ENCODE measurements at places on chromosomes 16 and 17.

- DNase-seq, result no peak
These were observed 10.8 kb downstream of the PRSS54 start for GRCh38 chr16:58284031-58284430.

GRCh38 chr17:9974448-9975381, 69.6 kb upstream of the RCVRN start:
- DNase-seq, result no peak

- DNase-seq, result no peak
These were observed 930 bp downstream of the CHMP1A start for GRCh38 chr16:89656435-89657121.

DNA sequence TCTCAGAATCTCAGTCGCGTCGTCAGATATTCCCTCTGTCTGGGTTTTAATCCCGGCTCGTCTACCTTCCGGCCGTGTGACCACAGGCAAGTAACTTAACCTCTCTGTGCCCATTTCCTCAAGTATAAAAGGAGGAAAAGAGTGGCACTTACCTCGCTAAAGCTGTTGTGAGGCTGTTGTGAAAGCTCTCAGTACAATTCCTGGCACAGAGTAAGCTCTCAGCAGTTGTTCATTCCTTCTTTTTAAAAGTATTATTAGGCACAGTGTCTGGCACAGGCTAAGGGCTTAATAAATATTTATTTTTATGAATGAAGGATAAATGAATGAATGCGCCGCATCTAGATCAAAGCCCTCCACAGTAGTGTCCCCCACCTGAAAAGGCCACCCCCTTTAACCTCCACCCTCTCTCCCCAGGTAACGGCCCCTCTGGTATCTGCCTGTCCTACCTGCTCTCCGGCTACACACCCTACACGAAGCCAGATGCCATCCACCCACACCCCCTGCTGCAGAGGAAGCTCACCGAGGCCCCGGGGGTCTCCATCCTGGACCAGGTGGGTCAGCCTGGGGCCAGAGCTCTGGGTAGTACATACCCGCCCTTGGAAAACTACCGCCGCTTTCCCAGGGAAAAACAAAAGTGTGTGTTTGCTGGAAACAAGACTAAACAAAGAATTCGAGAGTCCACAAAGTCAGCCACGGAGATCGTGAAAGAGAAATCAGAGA, 6.0 kb downstream of the OSGIN1 start:
- DNase-seq, result no peak

DNA sequence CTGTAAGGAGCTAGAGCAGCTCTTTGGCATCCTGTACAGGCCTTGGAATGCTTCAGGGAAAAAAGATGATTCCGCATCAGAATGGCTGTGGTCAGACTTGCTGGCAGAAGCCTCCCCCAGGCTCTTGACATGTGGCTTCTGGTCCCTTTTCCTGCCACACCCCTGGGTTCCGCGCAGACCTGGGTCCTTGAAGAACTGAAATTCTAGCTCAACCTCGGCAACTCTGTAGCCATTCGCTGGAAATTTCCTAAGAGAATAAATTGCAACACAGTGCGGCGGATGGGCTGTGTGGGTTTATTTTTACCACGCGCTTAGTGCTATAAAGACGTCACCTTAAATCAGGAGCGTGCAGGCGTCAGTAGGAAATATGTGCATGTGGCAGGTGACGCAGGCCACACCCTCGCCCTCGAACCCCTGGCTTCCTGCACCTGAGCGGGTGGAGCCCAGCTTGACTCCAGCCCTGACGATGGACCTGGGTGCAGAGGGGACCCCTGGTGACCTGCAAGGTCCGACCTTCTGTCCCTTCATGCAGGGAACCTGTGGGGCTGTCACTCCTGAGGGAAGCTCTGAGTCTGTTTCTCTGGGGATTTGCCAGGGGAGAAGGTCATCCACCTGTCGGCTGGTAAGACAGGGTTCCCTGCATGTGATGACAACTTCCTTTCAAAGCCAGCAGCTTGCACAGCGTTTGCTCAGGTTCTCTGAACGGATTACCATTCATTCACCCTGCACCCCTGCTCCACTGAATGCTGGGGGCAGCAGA, 46.3 kb downstream of the METRNL start:
- no peak for DNase-seq

DNA sequence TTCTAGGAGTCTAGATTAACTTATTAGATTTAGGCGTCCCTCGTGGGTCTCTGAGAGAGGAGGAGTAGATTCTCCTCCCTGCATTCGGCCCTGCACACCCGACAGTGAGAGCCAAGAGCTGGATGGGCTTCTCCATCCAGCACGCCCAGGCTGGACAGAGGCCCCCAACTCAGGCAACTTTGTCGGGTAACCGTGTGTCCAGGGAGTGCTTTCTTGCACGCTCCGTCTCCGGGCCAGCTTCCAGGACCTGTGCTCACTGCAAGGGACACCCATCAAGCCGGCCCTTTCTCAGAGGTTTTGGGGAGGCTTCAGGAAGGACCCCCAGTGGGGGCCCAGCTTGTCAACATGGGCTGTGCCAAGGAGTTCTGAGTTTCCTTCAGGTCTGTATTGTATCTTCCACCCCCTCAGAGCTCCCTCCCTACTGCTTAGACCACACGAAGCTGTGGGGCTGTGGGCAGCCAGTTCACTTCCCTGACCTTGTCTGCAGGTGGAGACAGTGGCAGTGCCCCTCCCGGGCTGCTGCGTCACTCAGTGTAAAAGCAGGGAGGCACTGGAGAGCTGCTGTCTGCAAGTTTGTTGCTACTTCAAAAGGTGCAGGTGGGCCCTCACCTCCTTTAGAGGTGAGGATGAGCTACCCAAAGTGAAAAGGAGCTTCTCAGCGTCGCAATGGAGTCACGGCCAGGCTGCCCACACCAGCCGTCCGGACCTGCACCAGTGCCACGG, 24.0 kb upstream of the C16orf78 start:
- DNase-seq, result no peak

GRCh38 chr16:75566040-75566757, at the start of gene GABARAPL2:
Gene GABARAPL2, plus strand, starts transcription at chr16:75566379. Its CDS starts 108 bp downstream, at chr16:75566487.
- DNase-seq, result peak; percentile 84

GRCh38 chr17:78886954-78887353, 16.0 kb downstream of the CEP295NL start:
- no peak for DNase-seq

GRCh38 chr17:46028374-46028773, 29.3 kb downstream of the STH start:
- DNase-seq, result no peak

GRCh38 chr17:79944251-79944812, 91.3 kb downstream of the TBC1D16 start:
- DNase-seq, result no peak

DNA sequence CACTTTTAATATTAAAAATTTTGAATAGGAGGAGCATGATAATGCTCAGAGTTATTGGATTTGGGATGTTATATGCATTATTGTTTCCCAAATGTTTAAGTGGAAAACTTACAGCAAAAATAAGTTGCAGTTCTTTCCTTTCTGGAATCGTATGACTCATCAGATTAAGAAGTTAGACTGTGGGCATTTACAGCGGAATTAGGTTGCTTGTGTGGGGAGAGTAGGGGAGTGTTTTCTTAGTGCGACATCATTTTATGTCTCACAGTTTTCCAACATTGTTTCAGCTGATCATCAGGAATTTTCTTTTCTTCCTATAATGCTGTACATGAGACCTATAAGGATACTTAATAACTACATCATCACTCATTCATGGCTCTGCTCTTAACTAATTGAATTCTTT, 1631.8 kb downstream of the CDH8 start:
- no peak for DNase-seq

- no peak for DNase-seq
These were observed 1.2 kb downstream of the UBALD2 start for GRCh38 chr17:76266244-76266938.

GRCh38 chr17:10792151-10792550, 11.7 kb downstream of the TMEM238L start:
- DNase-seq, result no peak

- no peak for DNase-seq
These were observed 16.3 kb downstream of the CAVIN1 start for GRCh38 chr17:42406615-42407288.

- DNase-seq, result no peak
These were observed 59.1 kb downstream of the GRIN2A start for GRCh38 chr16:10123141-10123540.

DNA sequence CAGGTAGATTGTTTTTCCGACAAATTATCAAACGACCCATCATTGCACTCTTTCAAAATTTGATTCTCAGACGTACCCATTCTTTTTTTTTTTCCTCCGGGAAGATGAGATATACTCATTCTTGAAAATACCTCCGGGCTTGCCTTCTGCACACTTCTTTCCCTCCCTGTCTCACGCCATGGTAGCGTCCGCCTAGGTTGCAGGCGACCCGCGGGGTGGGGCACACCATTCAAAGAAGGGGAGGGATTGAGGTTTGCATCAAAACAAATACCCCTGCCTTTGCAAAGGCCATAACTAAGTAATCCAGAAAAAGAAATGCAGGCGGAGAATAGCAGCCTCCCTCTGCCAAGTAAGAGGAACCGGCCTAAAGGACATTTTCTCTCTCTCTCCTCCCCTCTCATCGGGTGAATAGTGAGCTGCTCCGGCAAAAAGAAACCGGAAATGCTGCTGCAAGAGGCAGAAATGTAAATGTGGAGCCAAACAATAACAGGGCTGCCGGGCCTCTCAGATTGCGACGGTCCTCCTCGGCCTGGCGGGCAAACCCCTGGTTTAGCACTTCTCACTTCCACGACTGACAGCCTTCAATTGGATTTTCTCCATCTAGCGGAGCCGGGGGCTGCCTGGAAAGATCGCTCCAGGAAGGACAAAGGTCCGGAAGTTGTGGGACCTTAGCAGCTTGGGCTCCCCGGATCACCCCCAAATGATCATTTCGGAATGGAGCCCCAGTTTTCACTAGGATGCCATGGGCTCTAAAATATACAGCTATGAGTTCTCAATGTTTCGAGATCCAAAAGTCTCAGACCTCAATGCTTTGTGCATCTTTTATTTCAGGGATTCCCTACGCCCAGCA, 843 bp downstream of the TP53 start:
- DNase-seq, result peak; percentile 72

- DNase-seq, result no peak
These were observed 15.5 kb upstream of the SALL1 start for GRCh38 chr16:51166541-51166940.

DNA sequence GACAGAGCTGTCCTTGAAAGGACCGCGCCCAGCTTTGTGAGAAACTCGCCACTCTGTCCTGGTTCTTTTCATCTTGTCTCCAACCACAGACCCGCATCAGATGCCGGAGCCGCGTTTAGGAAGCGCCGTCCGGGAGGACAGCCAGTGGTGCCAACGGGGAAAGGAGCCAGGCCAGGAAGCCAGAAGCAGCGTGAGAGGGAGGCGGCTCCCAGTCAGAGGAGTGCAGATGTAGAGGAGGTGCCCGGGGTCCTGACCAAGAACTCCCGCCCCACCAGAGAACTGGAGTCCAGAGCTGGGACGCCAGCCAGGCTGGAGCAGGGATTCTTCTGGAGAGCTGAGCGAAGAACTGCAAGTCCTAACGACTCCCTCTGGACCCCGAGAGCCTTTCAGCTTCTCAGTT, 49.3 kb upstream of the TNRC6C start:
- DNase-seq, result no peak

- DNase-seq, result no peak
These were observed 11.4 kb upstream of the APOH start for GRCh38 chr17:66240630-66241029.

DNA sequence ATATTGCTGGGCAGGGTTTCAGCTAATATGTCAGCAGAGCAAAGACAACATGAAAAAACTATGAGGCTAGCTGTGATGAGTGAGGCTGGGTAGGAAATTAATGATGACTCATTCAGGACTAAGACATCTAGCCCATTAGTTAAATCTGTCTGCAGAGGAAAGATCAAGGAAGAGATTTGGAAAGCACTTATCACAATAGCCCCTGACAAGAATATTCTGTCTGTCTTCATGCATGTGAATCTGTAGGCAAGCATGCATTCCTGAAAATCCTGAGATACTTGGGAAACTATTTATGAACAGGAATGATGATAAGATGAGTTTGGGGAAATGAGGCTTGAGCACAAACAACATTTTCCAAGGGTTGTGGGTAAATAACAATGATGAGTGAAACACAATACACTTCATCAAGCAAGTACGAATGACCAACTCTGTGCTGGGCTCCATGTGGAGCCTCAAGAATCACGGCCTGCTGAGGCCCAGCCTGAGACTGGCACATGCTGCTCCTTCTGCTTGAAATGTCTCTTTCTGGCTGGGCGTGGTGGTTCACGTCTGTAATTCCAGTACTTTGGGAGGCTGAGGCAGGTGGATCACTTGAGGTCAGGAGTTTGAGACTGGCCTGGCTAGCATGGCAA, 96.5 kb upstream of the ASIC2 start:
- DNase-seq, result no peak

- DNase-seq, result no peak
These were observed 32.6 kb upstream of the ABCA9 start for GRCh38 chr17:69093279-69093789.

GRCh38 chr17:75762513-75763268, 2.3 kb downstream of the GALK1 start:
- DNase-seq, result no peak

GRCh38 chr16:67936124-67936879, at the start of gene PSMB10:
Gene PSMB10, minus strand, starts transcription at chr16:67936850. Its CDS starts 101 bp downstream, at chr16:67936749.
- no peak for DNase-seq

- DNase-seq, result peak; percentile 18
These were observed 13.2 kb downstream of the IL4R start for GRCh38 chr16:27326738-27327585.

DNA sequence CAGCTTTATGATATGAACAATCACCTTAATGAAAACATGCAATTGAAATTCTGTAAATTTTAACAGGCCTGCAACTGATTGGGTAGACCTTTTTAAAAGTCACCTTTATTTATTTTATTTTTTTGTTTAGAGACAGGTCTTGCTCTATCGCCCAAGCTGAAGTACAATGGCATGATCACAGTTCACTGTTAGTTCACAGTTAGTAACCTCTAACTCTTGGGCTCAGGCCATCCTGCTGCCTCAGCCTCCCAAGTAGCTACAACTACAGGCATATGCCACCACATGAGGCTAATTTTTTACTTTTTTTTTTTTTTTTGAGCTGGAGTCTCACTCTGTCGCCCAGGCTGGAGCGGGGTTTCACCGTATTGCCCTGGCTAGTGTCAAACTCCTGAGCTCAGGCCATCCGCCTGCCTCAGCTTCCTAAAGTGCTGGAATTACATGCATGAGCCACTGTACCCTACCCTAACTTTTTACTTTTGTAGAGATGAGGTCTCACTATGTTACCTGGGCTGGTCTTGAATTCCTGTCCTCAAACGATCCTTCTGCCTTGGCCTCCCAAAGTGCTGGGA, 28.0 kb downstream of the AP1G1 start:
- DNase-seq, result no peak

Measured in activated effector memory CD4-positive, alpha-beta T cell treated with Interleukin-2 at 50 U/mL for 16 hours (primary cell).